ENCODE measurements at places on chromosomes 11 and 22.

- DNase-seq, result no peak
These were observed 224.0 kb upstream of the NARS2 start for GRCh38 chr11:78798663-78799062.

DNA sequence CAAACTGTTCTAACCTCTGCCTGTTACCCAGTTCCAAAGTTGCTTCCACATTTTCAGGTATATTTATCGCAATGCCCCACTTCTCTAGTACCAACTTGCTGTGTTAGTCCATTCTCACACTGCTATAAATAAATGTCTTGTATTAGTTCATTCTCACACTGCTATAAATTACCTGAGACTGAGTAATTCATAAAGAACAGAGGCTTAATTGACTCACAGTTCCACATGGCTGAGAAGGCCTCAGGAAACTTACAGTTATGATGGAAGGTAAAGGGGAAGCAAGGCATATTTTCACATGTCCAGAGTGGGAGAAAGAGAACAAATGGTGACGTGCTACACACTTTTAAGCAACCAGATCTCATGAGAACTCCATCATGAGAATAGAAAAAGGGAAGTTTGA, 130.4 kb upstream of the C11orf87 start:
- no peak for DNase-seq

DNA sequence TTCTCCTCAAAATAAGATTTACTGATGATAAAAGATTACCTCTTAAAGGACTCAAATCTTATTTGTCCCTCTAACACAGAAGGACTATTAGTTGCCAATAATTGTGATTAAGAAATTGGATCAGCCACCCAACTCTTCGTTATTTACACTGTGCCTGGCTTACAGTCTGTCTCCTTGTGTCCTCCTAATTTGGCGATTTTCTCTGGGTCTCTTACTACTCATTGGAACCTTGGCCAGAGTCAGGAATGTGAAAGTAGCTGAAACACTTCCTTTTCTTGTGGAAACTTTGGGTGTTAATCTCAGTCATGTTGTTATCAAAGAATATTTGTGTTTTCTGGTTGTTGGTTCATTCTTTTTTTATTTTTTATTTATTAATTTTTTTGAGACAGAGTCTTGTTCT, 83.2 kb downstream of the TEAD1 start:
- DNase-seq, result no peak

GRCh38 chr11:74084796-74085541, 76.1 kb upstream of the UCP3 start:
- no peak for DNase-seq

GRCh38 chr11:11965656-11966353, 42.6 kb downstream of the DKK3 start:
- no peak for DNase-seq

GRCh38 chr11:34235189-34235588, 122.6 kb downstream of the ABTB2 start:
- no peak for DNase-seq

GRCh38 chr11:76376746-76377558, 4.0 kb downstream of the THAP12 start:
- no peak for DNase-seq

GRCh38 chr11:77370217-77370616, 68.7 kb upstream of the GDPD4 start:
- no peak for DNase-seq

- no peak for DNase-seq
These were observed 7.1 kb upstream of the TAB1 start for GRCh38 chr22:39392341-39392948.

GRCh38 chr22:42893371-42894150, 36.5 kb upstream of the ARFGAP3 start:
- DNase-seq, result no peak

DNA sequence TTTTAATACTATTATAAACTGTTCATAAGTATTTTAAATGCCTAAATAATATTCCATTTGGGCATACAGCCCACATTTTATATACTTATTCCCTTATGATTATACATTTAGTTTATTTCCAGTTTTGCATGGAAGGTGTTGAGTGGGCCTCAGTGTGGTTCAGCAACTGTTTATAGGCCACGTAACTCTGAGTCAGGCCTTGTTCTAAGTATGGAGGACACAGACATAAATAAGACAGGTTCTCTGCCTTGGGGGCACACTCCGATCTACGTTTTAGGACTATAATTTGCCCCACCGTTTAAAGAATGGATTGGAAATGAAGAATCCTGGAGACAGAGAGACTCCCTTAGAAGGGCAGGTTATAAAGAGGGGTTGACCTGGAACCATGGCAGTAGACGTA, 212.2 kb upstream of the TBCEL start:
- DNase-seq, result no peak

- no peak for DNase-seq
These were observed 20.9 kb downstream of the TSKU start for GRCh38 chr11:76803811-76804600.

DNA sequence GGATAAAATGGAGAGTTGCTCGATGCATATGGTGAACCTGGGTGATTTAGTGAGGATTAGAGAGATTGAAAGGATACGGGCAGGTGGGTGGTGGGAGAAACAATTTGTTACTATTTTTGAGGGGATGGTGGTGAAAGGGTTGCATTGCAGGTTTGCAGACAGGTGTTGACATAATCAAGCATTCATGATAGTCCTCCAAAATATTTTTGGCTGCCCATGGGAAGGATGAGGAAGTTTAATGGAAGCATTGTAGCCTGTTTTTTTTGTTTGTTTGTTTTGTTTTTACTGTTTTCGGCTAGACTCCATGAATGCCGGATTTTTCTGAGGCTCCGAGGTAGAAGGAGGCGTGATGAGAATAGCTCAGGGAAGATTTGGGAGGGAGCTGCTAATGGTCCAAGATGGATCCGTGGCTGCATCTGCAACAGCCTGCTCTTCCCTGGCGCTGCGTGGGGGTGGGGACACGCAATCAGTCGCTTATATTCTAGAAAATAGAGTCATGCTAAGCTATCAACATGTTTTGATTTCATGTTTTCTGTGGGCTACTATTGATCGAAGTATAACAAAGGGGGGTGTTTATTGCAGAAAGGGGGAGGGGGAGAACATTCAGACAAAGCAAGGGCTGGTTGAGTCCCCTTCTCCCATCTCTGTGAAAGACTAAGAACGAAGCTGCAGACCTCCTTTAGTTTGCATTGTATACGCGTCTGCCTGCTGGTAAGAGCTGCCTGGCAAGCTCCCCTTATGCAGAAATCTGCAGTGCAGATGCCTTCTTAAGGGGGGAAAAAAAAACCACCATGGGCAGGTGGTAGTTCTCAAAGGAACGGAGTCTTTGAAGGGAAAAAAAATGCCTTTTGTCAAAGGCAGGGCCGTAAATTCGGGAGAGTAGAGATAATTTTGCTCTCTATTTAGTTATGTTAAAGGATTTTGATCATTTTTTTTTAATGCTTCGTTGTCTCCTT, 1.0 kb downstream of the RTN3 start:
- DNase-seq, result no peak

DNA sequence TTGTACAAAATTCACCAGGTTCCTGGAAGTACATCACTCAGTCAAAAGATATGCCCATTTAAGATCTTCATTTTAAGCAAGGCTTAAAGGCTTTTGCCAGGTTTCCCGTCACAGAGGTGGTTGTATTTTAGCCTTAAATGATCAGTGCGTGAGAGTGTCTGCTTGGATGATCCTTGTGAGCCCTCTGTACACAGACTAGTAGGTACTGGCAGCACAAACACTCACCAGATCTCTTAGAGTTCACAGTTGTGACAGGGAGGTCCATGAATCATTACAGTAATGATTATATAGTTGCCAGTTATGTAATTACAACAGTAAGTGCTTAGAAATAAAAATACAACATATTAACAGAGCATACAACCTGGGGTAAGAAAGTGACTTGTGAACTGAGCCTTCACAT, 84.2 kb upstream of the SLC25A18 start:
- DNase-seq, result no peak

- no peak for DNase-seq
These were observed 93.2 kb upstream of the FAT3 start for GRCh38 chr11:92131289-92131865.

All from cortex of kidney (tissue), 1 donor.